ENCODE measurements at places on chromosomes 3 and 15. TPM values are rescaled to one million over a fixed set of nuclear protein-coding genes. Genes with fewer than 3 reads are reported as not detected.

DNA sequence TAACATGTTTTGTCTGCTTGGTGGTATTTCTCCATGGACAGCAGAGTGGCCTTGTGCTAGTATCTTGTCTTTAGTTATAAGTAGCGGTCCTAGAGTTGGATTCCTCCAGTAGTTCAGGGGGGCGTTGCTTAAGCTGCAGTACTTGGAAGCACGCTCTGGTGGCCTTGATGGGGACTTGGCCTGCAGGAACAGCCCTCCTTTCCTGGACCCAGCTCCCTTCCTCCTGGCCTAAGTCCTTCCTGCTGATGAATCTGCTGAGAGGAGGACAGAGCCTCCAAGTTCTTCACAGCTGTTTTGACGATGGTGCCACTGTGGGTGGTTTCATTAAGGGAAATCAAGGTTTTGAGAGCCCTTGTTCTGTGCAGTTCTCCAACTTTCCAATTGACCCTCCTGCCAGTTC is 38.6 kb upstream of the SEC22A start:
- no peak for DNase-seq

DNA sequence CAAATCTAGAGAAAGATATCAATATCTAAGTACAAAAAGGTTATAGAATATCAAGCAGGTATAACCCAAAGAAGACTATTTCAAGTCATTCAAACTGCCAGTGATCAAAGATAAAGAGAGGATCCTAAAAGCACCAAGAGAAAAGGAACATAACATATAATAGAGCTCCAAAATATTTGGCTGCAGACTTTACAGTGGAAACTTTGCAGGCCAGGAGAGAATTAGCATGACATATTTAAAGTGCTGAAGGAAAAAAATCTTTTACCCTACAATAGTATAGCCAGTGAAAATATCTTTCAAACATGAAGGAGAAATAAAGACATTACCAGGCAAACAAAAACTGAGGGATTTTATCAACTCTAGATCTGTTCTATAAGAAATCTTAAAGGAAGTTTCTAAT is 254.3 kb upstream of the ARHGEF26 start:
- DNase-seq: no peak

- no peak for DNase-seq
Observed at GRCh38 chr15:39628546-39629257, 47.8 kb downstream of the THBS1 start.

GRCh38 chr3:37456270-37456708 is 281.9 kb upstream of the LRRFIP2 start:
- DNase-seq: peak; percentile 60

GABRG3 gene
- not detected for total RNA-seq

QTRT2 gene
- 16.4 TPM for total RNA-seq

RSL24D1 gene
- total RNA-seq: 50.1 TPM

SMCO1 gene
- total RNA-seq: not detected

LOXL1 gene
- total RNA-seq: 20.2 TPM

RCN2 gene
- total RNA-seq: 34.3 TPM

KCNH8 gene
- total RNA-seq: 0.89 TPM

All from mucosa of gallbladder (tissue), 1 donor.